ENCODE measurements at places on chromosomes 5 and 9. TPM values are rescaled to one million over a fixed set of nuclear protein-coding genes. Genes with fewer than 3 reads are reported as not detected.

- DNase-seq = peak; percentile 89
These were observed 38.7 kb downstream of the TSTD2 start for GRCh38 chr9:97594381-97594921.

The LHX3 gene
- not detected for polyA plus RNA-seq

- DNase-seq = no peak
These were observed 76.7 kb upstream of the CCNG1 start for GRCh38 chr5:163360656-163361055.

- no peak for DNase-seq
These were observed 440.4 kb downstream of the CDH18 start for GRCh38 chr5:19547640-19548039.

- no peak for DNase-seq
These were observed 9.2 kb upstream of the MXD3 start for GRCh38 chr5:177320879-177321278.

DNA sequence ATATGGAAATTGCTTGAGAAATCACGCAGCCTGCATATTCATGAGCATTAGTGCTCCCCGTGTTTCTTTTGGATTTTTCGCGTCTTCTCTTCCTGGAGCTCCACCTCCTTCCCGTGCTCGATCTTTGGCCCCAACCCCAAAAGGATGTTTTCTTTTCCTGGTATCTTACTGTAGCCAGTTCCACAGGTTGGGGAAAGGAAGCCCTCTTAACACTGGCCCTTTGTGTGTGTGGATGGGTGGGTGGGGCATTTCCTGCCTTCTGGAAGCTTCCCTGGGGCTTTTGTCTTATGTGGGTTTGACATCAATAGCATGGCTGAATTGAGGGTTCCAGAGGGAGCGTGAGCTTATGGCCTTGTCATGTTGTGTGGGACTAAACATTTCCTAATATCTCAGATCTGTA is 21.9 kb downstream of the STXBP1 start:
- no peak for DNase-seq

DNA sequence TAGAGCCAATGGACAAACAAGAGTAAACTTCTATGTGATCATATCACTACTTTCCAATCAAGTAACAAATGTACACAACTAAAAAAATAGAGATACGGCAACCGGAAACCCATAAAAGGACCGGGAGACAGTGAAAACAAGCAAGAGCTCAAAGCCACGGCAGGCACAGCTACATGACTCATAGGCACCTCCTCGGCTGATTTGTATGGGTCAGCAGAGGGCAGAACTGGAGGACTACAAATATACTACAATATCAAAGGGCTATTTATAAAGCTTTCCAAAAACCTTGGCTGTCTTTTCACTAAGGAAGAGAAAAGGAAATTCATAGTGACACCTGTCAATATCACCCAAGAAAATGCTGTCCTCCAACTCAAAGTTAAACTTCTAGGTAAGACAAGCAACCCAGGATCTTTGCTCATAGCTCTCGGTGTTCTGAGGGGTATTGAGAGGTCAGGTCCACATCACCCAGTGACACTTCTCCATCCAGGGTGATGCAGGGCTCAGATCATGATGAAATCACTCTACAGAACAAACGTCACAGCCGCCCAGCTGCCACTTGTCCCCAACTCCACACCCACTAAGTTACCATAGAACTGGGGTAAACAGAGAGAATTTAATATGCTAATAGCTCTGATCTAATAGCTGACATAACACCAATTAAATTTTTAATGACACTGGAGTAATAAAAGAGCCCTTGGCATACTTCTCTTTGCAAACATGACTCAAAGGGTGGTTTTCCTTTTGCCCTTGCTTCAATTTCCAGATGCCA is 41.3 kb downstream of the PFDN1 start:
- peak; percentile 88 for DNase-seq

- no peak for DNase-seq
These were observed 116.9 kb upstream of the CPEB4 start for GRCh38 chr5:173771121-173771724.

GRCh38 chr5:6674421-6674820 is 38.8 kb upstream of the TENT4A start:
- DNase-seq = no peak

The STKLD1 gene
- polyA plus RNA-seq = 1.2 TPM

DNA sequence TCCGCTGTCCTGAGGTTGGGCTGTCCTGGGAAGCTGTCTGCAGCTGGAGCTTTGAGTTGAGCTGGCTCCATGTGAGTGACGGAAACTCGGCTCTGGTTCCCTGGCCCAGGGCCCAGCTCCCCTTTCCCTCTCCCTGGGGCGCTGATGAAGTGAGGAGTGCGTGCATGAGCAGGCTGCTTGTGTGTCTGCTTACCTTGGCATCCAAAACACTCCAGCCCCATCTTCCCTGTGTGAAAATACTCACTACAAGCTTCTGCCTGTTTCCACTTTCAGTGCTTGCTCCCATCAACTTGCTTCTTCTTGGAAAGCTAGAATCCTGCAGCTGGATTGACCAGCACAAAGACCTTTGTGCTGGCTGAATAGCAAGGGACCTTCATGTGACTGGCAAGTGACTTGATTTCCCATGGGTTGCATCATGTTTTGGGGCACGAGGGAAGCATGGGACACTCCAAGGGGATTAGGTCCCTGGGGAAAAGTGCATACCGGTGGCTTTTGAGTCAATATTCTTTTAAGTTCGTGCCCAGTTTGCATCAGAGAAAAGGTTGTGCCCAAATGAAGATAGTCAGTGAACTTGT is 198.1 kb downstream of the GADD45G start:
- DNase-seq = peak; percentile 72

The PIP5KL1 gene
- polyA plus RNA-seq = 0.70 TPM

- DNase-seq = no peak
These were observed 8.0 kb downstream of the LHX6 start for GRCh38 chr9:122220673-122221182.

GRCh38 chr9:37957664-37957953 is 53.7 kb upstream of the SLC25A51 start:
- DNase-seq = no peak

The DMRT2 gene
- 1.8 TPM for polyA plus RNA-seq

- DNase-seq = no peak
These were observed 69.8 kb upstream of the CNTLN start for GRCh38 chr9:17065062-17065461.

The KCNT1 gene
- 0.23 TPM for polyA plus RNA-seq

- no peak for DNase-seq
These were observed 44.7 kb downstream of the ERAP1 start for GRCh38 chr5:96763026-96763425.

The C6 gene
- 2.4 TPM for polyA plus RNA-seq

The NR5A1 gene
- 0.03 TPM for polyA plus RNA-seq

The TAF1L gene
- polyA plus RNA-seq = not detected

- no peak for DNase-seq
These were observed 26.0 kb downstream of the FLT4 start for GRCh38 chr5:180623411-180623834.

GRCh38 chr9:70411930-70412831 is 2.3 kb downstream of the KLF9 start:
- peak; percentile 89 for DNase-seq

GRCh38 chr5:164799391-164799790 is 1294.0 kb downstream of the MAT2B start:
- no peak for DNase-seq

- no peak for DNase-seq
These were observed 208.3 kb downstream of the ATP10B start for GRCh38 chr5:160643616-160644240.

The GLDC gene
- polyA plus RNA-seq = 1.8 TPM

DNA sequence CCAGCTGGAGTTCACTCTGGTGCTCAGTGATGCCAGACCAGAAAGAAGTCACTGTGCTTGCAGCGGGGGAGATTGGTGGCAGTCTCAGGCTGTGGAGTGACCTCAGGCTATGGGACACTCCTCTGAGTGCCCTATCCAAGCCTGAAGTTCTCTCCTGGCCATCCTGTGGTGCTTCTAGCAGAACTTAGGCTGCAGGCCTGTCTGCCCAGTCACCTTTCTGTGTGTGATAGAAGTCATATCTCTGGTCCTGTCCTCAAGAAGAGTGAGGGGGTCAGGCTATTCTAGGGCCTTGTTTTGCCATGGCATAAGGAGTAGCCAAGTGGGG is 9.3 kb downstream of the PDLIM4 start:
- DNase-seq = no peak

GRCh38 chr9:89969881-89970639 is 365.2 kb downstream of the GADD45G start:
- no peak for DNase-seq

DNA sequence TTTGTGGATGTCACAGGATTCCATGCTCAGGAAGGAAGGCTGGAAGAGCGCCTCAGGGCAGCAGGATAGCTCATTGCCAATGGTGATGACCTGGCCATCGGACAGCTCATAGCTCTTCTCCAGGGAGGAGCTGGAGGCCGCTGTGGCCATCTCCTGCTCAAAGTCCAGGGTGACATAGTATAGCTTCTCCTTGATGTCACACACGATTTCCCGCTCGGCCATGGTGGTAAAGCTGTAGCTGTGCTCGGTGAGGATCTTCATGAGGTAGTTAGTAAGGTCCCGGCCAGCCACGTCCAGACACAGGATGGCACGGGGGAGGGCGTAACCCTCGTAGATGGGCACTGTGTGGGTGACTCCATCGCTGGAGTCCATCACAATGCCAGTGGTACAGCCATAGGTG is 24.3 kb upstream of the RAPGEF6 start:
- no peak for DNase-seq

- no peak for DNase-seq
These were observed 257.9 kb upstream of the ANKRD55 start for GRCh38 chr5:56490971-56491468.

DNA sequence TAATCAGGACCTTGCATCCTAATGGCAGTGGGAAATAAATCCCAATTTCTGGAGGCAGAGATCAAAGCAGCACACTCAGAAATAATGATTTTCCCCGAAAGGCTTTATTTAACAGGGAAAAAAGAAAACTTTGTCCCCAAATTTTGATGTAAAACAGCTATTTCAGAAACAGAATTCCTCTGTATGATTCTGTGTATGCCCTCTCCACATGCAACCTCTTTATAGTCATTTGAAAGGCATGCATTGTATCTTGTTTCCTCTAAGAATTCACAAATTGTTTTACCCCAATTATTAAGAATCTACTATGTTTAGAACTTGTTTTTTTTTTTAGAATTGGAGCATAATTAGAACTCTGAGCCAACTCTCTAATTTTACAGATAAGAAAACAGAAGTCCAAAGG is 2.7 kb upstream of the PTAR1 start:
- DNase-seq = no peak
